SW480 (cell line): ENCODE measurements at places on chromosomes 4 and X.

GRCh38 chr4:164924670-164925238 lies 47.8 kb downstream of the APELA start:
- no peak for DNase-seq

- DNase-seq = no peak
Observed at GRCh38 chr4:1099270-1099669, 14.1 kb downstream of the RNF212 start.

DNA sequence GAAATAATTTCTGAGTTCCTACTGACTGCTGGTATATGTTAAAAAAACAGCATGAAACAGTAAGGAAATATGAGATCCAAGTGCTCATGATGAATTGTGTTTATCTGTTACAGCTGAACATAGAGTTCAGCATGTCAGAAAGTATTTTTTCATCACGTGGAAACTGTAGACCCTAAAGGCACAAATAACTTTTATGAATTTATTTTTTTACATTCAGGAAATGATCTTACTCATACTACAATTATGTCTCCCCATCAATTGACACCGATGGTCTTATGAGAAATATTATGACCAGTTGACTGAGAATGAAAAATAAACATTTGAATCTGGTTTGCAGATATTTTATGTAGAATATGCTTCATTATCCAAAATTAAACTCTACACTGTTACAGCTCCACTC lies 283.1 kb upstream of the SPANXN4 start:
- DNase-seq = no peak

GRCh38 chr4:146194212-146194611 lies 18.7 kb downstream of the LSM6 start:
- no peak for DNase-seq

GRCh38 chr4:102825261-102826091 lies 1.9 kb downstream of the UBE2D3 start:
- DNase-seq = peak; percentile 61

DNA sequence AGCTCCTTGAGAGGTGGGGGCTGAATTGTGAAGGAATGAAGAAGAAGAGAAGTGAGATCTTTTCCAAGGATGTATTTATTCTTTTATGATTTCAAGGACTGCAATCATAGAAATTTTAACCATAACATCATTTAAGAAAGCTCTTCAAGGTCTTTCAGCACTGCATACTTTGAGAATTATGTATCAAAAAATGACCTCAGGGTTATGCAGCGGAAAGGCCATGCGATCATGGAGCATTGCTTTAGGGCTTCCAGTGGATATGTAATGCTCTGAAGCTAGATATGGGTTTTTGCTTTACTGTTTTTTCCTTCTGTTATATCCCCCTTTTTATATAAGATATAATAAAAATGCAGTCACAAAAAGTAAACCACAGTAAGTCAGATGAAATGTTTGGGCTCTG lies 38.7 kb downstream of the SGMS2 start:
- no peak for DNase-seq

- no peak for DNase-seq
Observed at GRCh38 chr4:158169506-158169905, 3.3 kb downstream of the GASK1B start.

DNA sequence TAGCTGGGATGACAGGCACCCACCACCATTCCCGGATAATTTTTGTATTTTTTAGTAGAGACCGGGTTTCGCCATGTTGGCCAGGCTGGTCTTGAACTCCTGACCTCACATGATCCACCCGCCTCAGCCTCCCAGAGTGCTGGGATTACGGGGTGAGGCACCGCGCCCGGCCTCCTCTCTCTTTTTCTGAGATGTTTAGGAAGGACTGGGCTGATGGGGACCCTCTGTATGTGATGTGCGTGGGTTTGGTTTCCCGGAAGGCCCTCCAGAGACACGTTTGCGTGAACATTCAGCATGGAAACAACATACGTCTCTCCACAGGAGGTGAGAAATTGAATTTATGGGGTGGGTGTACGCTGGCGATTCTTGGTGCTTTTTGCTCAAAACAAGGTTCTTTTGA lies 18.6 kb downstream of the SHOX start:
- DNase-seq = no peak

GRCh38 chrX:66022632-66023384 lies 17.1 kb downstream of the VSIG4 start:
- no peak for DNase-seq

DNA sequence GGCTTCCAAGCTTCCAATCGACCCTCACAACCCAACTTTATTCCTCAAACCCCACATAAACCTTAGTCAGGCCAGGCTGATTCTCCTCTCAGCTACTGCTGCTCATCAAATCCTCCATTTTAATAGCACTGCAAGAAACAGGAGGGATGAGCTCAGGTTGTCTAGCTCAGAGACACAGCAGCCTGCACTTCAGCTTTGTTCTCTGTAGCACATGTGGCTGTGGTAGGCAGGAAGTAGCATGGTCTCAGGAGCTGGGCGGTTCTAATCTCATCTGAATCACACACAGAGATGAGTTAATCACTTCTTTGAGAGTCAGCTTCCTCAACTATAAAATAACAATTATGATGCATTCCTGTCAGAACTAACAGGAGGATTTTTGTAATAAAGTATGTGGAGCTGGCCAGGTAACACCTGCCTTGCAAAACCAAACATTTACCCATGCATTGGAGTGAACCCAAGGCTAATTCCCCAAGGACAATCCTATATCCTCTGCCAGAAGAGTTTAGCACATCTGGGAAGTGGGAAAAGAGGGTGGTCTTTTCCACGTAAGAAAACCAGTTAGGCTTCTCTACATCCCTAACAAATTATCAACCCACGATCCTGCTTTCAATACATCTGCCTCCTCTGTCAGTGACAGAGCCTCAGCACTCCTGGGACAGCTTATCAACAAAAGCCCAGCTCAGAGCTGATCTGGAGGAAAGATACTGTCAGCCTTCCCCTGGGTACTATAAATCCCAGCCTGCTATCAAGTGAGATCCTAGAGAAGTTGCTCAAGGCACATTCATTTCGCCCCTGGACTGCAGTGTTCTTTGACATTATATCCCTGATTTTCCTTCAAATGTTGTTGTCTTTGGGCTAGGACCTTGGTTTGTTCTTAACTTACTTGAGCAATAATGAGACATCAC lies 32.8 kb downstream of the ELOVL6 start:
- DNase-seq = no peak

- DNase-seq = no peak
Observed at GRCh38 chr4:94489098-94489497, 37.4 kb downstream of the PDLIM5 start.

DNA sequence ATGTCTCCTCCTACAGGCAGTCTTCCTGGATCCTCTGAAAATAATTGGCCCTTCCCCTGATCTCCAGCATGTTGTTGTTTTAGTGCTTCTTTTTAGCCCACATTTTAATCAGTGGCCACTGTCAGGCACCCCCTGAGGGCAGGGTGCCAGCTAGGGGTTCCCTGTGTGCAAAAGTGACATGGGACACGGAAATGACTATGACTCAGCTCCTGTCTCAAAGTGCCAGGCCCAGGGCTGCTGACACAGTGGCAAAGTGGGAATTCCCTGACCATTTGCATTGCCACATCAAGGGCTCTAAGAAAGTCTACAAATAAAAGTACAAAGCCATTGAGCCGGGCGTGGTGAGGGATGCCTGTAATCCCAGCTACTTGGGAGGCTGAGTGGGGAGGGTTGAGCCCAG lies 24.8 kb downstream of the HMX1 start:
- DNase-seq = peak; percentile 60

DNA sequence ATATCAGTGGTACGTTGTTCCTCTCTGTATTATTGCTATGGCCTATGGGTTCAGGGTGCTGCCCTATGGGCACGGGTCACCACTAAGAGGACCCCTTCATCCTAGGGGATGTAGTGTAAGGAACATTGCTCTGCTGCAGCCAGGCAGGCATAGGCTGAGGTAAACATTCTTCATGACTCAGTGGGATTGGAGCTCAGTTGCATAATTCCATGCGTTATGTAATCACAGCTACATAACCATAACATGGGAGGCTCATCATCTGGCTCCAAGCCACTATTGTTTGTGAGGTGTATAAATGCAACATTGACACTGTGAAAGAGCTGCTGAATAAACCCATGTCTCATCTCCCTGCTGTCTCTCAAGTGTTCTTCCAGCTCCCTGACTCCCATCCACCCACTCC lies 375.2 kb downstream of the MAGEE1 start:
- no peak for DNase-seq

GRCh38 chr4:118727360-118727759 lies 42.2 kb downstream of the METTL14 start:
- DNase-seq = no peak

DNA sequence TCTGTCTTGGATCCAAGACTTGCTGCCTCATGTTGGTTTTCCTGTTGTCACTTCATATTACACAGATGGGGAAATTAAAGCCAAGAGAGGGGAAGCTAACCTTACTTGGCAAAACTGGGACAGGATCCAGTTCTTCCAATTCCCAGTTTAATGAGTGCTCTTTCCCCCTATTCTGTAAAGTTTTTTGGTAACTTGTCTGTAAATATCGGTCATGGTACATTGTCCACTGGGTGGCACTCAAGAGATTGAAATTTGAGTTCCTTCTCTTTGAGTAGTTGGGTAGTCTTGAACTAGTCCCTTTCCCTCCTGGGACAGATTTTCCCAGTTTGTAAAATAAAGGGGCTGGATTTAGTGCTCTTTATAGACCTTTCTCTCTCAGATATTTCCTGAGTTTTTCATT lies 12.4 kb upstream of the EOLA2 start:
- DNase-seq = peak; percentile 21

DNA sequence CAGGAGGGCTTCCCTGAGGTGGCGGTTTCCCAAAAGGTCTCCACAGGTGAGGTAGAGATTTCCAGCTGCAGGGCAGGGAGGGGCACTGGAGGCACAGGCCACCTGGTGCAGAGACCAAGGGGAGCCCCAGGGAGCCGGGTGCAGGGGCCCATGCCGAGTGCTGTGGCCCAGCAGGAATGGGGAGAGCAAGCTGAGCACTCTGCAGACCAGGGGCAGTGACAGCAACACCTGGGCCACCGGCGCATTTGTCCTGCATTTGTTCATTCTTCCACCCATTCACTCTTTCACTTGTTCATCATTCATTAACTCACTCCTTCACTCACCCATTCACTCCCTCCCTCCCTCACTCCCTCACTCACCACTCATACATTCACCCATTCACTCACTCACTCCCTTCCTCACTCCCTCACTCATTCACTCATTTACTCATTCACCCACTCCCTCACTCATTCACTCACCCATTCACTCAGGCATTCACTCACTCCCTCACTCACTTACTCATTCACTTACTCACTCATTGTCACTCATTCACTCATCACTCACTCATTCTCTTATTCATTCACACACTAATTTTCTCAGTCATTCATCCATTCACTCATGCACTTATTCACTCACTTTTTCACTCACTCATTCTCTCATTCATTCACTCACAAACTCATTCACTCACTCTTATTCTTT lies 16.3 kb downstream of the CPZ start:
- no peak for DNase-seq

GRCh38 chr4:179225594-179225993 lies 1783.4 kb upstream of the AGA start:
- DNase-seq = no peak

DNA sequence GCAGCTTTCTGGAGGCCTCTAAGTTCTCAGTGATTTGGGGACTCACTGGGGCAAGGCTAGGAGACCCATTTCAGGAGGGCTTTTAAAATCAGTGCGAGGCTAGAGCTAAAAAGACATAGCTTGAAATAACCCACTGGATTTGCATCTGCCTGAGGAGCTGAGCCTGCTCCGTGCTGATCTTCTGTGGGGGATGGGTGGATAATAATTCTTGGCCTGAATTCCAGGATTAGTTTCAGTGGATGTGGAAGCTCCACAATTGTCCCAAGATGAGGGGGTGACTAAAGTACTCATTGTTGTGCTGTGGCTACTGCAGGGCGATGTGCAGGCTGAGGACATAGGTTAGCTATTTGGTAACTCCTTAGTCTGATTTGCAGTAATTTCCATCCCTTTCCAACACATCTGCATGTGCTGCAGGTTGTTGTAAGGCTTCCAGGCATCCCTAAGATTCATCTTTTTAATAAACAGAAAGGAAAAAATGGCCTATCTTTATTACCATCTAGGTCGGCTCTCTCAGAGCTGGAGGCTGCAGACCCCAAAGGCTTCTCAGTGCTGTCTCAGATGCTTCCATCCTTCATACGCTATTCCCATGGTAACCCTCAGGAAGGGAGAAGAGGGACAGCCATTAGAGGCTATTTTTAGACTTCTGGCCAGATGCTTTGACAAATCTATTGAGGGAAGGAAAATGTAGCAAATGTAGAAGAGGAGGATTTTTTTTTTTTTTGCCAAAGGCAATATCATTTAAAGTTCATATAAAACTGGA lies 63.4 kb downstream of the GRXCR1 start:
- no peak for DNase-seq

- DNase-seq = no peak
Observed at GRCh38 chr4:22241415-22241814, 274.5 kb downstream of the ADGRA3 start.

- no peak for DNase-seq
Observed at GRCh38 chr4:166823848-166824247, 410.4 kb downstream of the SPOCK3 start.

DNA sequence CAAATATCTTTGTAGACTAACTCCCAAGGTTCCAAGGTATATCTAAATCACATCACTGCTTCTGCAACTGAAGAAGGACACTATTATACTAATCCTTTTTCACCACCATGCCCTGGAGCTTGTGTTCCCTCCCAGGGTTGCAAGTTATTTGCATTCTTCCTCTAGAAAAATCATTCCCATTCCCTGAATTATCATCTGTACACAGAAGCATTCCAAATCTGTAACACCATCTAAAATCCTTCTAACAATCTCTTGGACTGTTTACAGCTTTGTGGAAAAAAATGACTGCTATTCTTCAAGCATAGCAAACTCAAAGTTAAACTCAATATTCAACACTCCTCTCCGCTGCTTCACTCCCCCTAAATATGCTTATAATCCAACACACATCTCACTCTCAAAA lies 1570.8 kb upstream of the ADGRL3 start:
- DNase-seq = no peak

GRCh38 chr4:15543537-15544247 lies 74.0 kb downstream of the CC2D2A start:
- no peak for DNase-seq

- no peak for DNase-seq
Observed at GRCh38 chr4:47084795-47085194, 53.4 kb downstream of the GABRB1 start.

- peak; percentile 49 for DNase-seq
Observed at GRCh38 chrX:78199851-78200250, 60.4 kb upstream of the TAF9B start.

DNA sequence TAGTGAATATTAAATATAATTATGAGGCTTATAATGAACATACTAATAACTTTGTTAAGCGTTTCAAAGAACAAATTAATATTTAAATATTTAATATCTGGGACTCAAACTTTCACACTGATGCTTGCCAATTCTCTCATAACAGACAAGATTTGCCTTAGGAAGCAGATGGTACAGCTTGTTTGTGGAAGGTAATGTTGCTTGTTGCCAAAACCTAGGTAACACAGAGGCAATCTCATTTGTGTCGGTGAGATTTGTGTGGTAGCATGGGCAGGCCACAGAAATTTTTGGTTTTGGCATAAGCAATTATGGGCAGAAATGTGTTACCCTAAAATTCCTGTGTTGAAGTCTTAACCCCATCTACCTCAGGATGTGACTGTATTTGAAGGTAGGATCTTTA lies 114.9 kb upstream of the AFF2 start:
- DNase-seq = no peak

GRCh38 chr4:47831026-47831679 lies 6.7 kb downstream of the CORIN start:
- peak; percentile 5 for DNase-seq
